ENCODE measurements at places on chromosomes 11 and 22.

DNA sequence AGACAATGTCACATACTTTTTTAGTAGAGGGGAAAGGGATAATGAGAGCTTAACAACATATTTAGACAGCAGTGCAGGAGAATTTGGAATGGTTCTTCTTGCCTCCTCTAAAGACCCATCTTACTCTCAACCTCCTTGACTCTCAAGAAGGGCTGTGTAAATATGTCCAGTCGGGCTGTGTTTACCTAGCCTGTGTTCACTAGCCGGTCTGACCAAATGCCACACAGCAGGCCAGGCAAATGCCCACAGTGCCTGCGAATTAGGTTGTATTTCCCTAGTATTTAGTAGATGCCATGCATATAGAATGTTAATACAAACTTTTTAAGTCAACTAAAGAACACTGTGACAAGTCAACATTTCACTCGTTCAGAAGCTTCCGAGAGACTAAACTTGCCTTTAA lies 51.4 kb upstream of the MTMR2 start:
- DNase-seq, result no peak

- DNase-seq, result no peak
Observed at GRCh38 chr11:46967962-46968361, 31.4 kb downstream of the CSTPP1 start.

DNA sequence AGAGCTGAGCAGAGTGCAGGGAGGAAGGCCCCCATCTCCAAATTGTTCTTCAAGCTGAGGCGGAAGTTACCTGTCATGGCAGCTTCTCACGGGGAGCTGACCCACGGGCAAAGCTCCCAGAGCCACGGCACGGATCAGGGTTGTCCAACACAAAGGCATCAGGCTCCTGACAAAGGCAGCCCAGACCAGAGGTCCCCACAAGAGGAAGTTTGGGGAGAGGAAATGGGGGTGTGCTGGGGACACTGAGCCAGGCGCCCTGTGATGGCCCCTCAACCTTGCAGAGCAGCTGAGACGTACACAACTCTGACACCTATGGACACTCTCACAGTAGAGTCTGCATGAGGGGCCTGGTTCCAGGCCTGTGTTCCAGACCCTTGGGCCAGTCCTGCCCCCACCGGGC lies 95.6 kb downstream of the CTTN start:
- no peak for DNase-seq

GRCh38 chr11:107927559-107927958 lies 689 bp upstream of the RAB39A start:
- no peak for DNase-seq

DNA sequence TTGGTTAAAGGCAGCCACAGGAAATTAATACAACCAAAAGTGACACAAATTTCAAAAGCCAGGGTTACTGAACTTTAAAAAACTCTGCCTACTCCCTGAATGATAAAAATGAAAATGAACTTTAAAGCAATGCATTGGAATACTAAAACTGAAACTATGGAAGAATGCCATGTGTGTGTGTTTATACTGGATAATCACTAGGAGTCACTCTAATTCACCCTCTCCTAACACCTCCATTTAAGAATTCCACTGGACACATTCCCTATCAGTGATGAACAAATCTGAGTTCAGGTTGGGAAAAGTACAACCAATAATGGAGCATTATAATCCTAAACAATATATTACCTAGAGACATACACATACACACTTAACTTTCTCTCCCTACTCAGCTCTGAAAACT lies 27.5 kb upstream of the PLAAT3 start:
- DNase-seq, result no peak

DNA sequence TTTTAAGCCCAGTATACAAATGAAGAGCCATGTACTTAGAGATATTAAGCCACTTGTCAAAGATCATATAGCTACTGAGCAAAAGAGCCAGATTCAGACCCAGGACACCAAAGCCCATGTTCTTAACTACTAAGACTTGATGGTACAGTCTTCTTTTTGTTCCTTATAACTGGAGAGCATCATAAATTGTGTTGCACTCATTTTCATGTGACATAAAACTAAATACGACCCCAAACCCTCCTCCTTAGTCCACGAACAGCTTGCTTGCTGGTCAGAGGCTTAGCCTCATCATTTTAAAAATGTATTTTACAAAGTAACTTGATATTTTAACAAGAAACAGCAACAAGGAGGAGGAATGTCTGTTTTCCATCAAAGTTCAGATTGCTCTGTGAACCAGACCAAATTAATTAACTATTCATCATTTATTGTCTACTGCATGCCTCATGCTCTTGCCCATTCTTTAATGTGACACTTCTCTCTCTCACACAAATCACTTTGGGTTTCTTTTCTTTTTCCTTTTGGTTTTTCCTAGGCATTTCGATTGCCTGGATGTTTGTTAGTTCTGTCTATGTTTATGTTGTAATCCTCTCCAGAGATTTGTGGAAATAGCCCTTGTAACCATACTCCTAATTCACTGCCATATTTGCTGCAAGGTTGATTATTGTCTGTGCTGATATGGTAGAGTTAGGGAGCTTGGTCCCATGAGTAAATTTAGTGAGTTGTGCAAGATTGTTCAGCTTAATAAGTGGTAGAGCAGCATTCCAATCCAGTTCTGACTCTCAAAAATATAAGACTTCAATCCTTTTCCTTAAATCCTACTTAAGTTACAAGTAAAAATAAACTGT lies 8.4 kb upstream of the ARHGAP20 start:
- DNase-seq, result no peak

- peak; percentile 70 for DNase-seq
Observed at GRCh38 chr22:39900306-39901227, at the start of gene GRAP2. TSS of gene GRAP2 (plus strand) at chr22:39901084. CDS start at chr22:39947107, 46,023 bp downstream.

GRCh38 chr11:47499614-47500013 lies 50.7 kb upstream of the RAPSN start:
- no peak for DNase-seq

GRCh38 chr22:41320416-41321240 lies 19.3 kb downstream of the ZC3H7B start:
- DNase-seq, result no peak

DNA sequence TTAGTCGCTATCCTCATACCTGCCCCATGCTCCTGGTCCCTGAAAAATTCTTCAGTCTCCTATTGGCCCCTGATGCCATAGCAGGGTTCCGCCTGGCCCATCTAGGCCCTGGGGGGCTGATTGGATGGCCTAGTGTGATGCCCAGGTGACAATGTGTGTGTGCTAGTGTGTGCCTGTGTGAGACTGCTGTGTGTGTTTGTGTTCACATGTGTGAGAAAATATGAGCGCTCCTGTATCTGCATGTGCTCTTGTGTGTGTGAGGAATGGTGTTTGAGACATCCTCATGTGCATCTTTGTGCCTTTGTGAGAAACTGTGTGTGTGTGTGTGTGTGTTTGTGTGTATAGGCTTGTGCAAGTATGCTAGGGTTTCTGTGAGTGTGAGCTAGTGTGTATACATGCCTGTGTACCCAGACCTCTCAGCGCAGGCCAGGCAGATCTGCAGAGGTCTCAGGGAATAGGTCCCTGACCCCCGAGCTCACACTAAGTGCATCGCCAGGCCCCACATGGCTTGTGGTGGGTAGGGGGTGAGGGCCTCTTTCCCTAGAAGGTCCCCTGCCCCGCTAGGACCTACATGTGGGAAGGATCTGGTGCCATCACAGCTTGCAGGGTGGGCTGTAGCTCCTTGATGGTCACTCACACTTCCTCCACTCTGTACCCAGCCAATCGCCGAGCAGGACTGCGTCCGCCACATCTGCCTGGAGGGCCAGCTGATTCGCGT lies 64.6 kb downstream of the OTOG start:
- no peak for DNase-seq

DNA sequence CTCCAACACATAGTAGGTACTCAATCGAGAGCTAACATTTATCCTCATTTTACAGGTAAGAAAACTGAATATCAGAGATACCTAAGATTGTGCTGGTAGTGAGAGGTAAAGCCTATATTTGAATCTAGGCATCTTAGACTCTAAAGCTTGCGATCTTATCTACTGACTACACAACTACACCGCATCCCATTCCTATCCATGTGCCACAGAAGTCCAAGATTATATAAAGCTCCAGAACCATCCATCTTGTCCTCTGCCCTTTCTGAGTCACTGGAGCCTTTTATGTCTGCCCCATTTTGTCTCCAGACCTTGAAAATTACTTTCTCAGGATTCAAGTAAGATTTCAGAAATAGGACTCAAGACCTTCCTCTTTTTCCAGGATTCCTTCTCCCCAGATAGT lies 84.4 kb downstream of the OR5AK2 start:
- no peak for DNase-seq

DNA sequence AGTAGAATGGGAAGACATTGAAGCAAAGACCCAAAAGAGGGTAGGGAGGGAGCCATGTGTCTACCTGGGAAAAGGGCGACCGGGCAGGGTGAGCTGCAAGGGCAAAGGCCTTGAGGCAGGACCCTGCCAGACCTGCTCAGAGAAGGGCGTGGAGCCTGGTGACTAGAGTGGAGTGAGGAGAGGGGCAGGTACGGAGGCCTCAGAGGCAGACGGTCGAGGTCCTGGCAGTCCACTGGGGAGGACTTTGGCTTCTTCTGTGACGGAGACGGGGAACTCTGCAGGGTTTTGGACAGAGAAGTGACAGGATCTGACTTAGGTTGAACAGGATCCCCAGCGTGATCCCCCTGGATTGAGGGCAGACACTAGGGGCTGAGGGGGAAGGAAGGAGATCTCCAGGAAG lies 12.9 kb downstream of the RIBC2 start:
- no peak for DNase-seq

GRCh38 chr22:30246814-30247376 lies 336 bp upstream of the LIF start:
- no peak for DNase-seq

DNA sequence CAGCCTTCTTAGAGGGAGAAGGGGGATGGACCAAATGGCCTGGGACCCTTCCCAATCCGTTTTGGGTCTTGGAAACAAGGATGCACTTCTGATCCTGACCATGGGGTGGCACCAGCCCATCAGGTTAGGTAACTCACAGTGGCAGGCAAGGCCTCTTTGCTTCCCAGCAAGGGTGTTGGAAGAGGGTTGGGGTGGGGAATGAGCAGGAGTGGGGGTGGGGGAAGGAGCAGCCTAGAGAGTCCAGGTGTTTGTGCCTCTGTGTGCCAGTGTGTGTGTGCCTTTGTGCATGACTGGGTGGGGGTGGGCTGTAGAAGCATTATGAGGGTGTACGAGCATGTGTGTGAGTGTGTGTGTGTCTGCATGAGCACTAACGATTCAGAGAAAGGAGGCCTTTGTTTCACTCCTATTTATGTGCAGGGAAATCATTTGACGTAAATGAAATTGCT lies 213.1 kb downstream of the INSC start:
- no peak for DNase-seq

- DNase-seq, result no peak
Observed at GRCh38 chr22:35399114-35399677, 744 bp upstream of the MCM5 start.

GRCh38 chr11:68383976-68384501 lies 71.6 kb downstream of the LRP5 start:
- no peak for DNase-seq

- DNase-seq, result no peak
Observed at GRCh38 chr22:29115682-29116288, 43.0 kb downstream of the KREMEN1 start.

Data from KG1 (cell line).